ENCODE measurements at places on chromosomes 16 and 17.

DNA sequence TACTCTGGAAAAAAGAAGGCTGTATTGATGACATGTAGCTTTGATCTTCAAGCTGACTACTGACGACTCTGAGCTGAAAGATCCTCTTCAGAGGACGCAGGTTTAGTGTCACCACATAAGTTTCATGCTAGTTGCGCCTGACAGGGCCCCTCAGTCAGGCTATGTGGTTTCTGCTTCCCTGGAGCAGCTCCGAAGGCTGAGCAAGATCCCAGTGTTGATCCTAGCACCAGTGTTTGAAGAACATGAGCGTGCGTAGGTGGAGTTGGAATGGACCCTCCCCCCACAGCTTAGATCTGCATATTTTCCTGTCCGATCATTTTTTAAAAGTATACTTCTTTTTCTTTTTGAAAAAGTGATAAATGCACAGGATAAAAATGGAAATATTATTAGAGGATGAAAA, 17.3 kb downstream of the BANP start:
- no peak for DNase-seq

DNA sequence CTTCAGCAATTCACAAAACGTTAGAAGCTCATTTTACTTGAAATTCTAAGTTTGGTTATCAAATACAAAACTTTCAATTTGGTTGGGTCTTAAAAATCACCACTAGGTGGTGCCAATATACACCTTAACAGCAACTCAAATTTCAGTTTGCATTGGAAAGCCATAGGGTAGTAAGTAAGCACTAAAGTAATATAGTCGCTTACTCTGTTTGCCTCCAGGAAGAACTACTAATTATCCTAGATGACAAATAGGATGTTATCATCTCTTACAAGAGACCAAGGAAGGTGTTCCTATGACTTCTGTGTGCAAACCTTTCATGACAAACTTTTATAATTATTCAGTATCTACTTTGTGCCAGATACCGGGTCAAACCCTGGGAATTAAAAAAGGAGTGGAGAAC, 93.3 kb downstream of the MYO1D start:
- DNase-seq: peak; percentile 14

DNA sequence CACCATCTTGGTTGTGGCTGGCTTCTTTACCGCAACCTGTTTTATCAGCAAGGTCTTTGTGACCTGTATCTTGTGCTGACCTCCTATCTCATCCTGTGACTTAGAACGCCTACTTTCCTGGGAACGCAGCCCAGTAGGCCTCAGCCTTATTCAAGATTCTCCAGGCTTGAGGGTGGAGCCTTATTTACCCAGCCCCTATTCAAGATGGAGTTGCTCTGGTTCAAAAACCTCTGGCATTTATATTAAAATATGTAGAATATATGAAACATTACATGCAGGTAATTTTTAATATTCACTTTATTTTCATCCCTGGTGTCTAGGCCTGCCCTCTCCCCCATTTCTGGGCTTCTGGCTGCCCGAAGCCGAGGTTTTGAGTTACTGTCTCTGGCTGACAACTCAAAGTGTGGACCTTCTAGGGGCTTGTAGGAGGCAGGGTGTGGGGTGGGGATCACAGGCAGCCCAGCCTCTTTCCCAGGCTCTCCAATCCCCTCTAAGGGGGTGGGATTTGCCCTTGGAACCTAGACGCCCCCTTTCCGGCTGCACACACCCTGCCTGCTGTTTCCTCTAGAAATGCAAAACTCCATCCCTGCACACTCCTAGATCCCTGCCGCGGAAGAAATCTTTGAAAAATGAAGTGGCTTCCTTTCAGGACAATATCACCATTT, 152.0 kb downstream of the KCNJ12 start:
- no peak for DNase-seq

DNA sequence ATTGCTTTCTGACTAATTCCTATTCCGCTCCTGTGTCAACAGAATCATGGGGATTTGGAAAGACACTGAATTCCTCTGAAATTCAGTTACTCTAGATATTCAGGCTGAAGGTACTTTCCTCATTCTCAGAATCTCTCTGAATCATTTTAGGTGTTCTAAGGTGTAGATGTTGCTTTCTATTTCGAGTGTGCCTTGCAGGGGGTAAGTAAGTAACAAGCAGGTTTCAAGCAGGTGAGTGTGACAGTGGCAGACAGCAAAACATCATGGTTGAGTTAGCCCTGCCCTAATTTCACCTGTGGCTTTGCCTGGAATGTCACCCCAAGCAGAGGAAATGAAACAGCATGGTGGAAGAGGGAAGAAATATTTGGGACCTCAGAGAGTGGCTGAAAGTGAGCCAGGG, 75.1 kb downstream of the SHISA9 start:
- no peak for DNase-seq

DNA sequence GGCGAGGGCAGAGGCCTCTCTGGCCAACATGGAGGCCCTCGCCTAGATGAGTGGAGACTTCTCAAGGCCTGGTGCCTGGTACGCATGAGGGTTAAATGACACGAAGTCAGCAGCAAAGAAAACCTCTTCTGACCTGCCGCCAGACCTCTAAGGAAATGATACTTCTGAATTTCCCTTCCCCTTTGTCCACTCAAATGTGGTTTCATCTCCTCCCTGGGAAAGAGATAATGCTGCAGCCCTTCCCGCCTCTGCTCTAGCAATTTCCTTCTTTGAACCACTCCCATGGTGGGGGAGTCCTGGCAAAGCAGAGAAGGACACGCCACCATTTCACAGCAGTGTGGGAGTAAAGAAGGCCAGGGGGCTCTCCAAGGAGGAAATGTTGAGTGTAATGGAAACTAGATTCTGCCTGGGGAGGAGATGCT, 65.7 kb upstream of the BCAR1 start:
- no peak for DNase-seq

GRCh38 chr17:5943232-5943631, 126.9 kb upstream of the WSCD1 start:
- DNase-seq: no peak

DNA sequence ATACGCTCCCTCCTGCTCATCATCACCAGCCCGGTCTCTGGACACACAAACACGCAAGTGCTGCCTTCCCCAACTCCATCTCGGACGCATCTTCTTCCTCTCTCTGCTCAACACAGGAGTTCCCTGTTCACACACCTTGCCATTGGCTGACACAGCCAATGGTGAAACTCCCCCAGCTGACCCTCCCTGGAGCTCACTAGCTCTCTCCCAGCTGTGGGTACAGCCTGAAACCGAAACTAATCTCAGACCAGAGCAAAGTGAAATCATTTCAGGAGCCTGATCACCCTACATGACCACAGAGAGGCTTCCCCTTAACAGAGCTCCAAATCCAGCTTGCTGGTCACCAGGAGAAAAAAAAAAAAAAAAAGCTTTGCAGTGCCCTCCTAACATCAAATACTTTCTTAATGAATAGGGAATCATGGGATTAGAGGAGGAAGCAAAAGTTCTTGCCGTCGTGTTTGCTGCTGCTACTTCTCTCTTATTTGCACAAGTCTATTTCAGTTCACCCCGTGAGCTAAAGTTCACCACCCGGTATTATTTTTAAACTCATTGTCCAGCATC, 8.3 kb downstream of the CUEDC1 start:
- no peak for DNase-seq

DNA sequence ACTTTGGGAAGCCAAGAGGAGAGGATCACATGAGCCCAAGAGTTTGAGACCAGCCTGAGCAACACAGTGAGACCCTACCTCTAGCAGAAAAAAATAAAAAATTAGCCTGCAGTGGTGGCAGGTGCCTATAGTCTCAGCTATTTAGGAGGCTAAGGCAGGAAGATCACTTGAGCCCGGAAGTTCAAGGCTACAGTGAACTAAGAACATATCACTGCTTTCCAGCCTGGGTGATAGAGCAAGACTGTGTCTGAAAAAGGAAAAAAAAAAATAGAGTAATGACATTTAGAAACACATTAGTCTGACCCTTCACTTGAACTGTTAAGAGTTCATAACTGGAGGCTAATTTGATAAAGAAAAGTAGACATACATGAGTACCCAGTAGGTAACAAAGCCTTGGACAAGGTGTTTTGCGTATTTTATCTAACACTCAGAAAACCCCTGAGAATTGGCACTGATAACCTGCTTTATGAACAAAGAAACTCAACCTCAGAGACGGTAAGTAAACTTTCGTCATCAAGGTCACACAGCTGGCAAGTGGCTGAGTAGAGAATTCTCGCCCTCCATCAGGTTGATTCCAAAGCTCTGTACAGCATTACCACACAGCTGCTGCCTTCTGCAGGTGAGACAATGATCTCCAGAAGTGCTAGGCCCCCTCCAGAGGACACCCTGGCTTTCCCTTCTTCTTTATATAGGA, 101.1 kb downstream of the SMG6 start:
- DNase-seq: no peak

GRCh38 chr16:57115514-57116182, 23.3 kb downstream of the CPNE2 start:
- DNase-seq: no peak

GRCh38 chr17:39651923-39652586, 13.1 kb upstream of the TCAP start:
- no peak for DNase-seq

GRCh38 chr16:3762107-3762750, 44.9 kb upstream of the TRAP1 start:
- no peak for DNase-seq

- DNase-seq: no peak
These were observed 7.8 kb downstream of the DLX4 start for GRCh38 chr17:49976828-49977202.

DNA sequence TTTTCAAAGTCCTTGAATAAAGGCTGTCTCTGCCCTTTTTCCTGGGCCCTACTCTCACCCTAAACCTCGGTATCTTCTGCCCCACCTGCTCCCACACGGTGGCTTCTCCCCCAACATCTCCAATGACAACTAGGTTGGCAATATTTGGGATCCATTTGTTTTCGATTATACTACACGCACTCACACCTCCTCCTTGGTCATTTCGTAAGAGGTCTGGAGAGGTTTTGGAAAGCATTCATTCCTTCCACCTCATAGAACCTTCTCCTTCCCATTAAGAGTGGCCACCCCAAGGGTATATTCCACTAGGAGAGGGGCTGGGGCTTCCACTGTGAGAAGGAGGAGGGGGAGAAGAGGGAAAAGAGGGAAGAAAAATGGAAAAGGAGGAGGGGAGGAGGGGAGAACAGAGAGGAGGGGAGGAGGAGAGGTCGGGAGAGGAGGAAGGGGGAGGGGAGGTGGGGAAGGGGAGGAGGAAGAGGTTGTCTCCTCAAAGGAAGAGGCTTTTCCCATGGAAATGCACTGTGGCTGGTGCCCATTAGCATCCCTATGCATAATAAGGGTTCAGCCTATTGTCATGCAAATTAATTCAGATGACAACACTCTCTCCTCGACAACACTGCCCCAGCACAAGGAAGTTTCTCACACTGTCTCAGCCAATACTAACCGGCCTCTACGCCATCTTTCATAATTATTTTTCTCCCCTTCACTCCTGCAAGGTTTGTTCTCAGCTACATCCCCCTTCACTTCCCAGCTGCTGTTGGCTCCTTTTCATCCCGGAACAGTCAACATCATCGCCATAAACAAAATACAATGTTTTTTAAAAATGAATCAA, 30.0 kb downstream of the SOX9 start:
- DNase-seq: no peak

DNA sequence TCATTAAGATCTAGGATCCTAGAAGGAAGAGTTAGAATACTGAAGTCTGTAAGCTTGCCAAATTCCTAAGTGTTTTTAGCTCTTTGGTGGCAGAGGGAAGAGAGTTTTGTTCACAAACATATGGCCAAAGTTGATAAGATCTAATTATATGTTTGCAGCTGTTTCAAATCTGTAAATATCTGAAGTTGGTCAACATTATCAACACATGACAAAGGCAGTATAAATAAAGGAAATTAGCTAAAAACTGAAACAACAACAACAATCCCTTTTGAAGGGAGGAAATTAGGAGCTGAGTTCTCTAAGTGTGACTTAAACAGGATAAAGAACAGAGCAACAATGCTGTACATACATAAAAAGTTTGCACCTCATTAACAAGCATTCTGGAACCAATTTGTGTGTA, 208.7 kb downstream of the KCNJ2 start:
- DNase-seq: no peak
